ENCODE measurements at places on chromosomes 3 and 15.
A peak's percentile ranks its signal among the peaks of the same experiment; 100 is the strongest.

- no peak for DNase-seq
Measured at GRCh38 chr3:71425491-71426071, 157.9 kb downstream of the FOXP1 start.

- DNase-seq: no peak
Measured at GRCh38 chr3:69204315-69204957, 82.0 kb upstream of the LMOD3 start.

DNA sequence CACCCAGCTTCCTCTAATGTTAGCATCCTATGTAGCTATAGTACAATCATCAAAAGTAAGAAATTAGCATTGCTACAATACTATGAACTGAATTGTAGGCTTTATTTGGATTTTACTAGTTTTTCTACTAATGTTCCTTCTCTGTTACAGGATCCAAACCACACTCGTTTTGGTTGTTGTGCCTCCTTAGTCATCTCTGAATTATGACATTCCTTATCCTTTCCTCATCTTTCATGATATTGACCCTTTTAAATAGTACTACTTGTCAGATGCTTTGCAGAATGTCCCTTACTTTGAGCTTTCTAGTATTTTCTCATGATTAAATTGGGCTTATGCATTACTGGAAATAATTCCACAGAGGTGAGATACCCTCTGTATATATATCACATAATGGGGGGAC, 265.4 kb downstream of the VPS13C start:
- DNase-seq: no peak

DNA sequence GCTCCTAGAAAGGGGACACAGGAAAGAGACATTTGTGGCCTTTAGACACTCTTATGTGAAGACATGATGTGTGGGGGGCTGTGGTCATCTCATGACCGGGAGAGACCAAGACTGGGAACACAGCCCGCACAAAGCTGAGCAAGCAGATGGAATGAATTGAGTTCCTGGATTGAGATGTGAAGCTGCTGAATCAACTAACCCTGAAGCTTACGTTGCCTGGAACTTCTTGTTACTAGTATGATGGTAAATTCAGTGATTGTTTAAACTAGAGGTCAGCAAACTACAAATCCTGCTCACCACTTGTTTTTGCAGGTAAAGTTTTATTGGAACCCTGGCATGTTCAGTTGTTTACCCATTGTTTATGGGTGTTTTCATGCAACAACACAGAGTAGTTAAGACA, 83.4 kb upstream of the BHLHE40 start:
- no peak for DNase-seq

DNA sequence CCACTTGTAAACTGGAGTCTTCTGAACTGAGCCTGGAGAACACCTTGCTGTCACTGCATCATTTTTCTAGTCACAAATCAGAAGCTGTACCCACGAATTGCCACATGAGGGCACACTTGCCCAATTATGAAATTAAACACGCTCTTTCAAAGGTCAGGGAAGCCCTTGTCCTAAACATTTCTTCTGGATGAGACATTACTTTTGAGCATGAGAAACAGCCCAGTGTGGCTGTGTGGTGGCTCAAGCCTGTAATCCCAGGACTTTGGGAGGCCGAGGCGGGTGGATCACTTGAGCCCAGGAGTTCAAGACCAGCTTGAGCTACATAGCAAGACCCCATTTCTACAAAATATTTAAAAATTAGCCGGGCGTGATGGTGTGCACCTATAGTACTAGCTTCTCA, 27.5 kb upstream of the CFAP161 start:
- DNase-seq: peak; percentile 22

- no peak for DNase-seq
Measured at GRCh38 chr15:34714476-34715121, 40.2 kb downstream of the GJD2 start.

GRCh38 chr3:134212967-134213665, 37.5 kb downstream of the RYK start:
- DNase-seq: peak; percentile 75

DNA sequence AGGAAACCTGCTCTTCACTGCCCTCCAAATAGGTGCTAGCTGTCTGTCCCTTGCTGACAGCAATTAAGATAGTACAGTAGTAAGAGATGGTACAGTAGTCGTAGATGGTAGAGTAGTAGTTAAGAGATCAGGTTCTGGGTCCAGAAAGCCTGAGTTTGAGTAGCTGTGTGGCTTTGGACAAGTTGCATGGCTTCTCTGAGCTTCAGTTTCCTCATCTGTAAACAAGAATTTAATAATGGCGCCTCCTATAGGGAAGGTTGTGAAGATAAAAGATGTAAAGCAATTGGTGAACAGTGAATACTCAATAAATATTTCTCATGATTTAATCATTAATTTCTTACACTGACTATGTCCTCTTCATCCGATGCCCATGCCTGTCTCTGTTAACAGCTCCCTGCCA, 86.9 kb upstream of the BCL6 start:
- DNase-seq: no peak

DNA sequence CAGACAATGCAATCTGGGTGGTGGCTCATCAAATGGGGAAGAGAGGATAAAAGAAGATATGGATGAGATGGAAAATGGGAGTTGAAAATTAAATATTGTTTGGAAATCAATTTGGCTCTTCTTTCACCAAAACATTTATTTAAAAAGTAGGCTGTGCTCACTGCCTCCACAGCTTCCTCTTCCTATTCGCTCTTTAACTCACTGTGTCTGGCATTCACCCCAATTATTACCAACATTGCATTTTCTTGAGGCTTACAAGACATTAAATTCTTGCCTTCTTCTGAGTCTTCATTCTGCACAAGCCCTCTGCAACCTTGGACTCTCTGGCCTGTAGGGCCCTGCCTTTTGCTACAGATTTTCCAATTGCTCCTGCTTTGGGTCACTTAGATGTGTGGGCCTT, 52.9 kb upstream of the TSPAN3 start:
- DNase-seq: no peak

DNA sequence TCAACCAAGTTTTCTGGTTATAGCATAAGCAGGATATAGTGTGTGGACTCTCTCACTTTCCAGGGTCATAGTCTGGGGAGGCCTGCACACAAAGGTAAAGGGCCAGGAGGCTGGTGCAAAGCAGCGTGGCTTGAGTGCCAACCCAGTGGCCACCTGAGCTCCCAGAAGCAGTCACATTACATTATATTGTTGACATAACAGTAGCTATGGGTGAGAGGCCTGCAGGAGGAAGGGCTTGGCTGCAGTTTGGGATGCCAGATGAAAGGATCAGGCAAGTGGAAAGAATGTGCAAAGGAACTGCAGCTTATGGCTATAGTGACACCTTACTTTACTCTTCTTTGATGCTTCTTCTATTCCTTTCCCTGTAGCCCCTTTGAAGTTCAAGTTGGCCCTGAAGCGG, 96.5 kb downstream of the FLNB start:
- DNase-seq: no peak

GRCh38 chr15:41977757-41978383, 5.5 kb upstream of the EHD4 start:
- no peak for DNase-seq

DNA sequence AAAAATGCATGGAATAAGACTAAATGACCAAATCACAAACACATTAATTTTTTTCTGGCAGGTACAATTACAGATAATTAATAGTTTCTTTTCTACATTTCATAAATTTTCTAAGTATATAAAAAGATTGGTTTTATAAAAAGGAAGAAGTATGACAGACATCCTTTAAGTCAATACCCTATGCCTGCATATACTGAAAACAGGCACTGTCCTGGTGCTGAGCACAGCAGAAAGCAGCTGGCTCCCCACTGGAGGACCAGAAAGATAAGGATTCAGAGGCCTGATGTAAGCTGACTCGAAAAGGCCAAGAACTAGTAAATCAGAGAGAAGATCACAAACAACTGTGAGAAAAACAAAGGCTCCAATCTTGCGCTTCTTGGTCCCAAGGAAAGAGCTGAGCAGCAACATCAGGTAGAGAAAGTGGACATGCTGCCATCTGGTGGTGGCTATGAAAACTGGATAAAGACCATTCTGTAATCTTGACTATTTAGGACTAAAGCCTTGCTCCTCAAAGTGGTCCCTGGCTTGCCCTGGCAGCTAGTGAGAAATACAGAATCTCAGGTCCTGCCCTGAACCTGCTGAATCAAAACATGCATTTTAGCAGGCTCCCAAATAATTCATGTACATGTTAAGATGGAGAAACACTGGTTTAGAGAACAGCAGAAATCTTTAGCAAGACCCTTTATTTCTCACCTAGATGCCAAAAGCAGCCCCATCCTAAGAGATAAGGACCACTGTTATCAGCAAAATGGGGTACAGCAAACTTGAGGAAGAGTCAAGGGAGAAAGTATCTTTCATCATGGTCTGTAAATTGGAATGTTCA, 76.0 kb downstream of the TRANK1 start:
- peak; percentile 31 for DNase-seq

DNA sequence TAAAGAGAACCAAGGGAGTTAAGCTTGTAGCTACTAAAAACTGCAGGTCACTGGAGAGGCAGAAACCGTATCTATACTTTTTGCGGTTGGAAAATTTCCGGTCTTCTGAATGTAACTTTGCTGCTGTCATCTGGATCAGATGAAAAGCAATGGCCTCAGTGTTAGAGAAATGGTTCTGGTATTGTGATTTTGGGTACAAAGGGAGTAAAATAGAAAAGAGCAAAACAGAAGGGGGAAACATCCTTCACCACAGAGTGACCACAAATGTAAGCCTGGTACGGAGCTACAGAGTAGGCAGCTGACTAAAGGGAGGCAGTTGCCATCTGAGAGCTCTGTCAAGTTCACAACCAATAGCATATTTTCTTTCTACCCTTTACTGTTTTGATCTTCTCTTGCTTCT, 5.6 kb downstream of the CD96 start:
- DNase-seq: no peak

DNA sequence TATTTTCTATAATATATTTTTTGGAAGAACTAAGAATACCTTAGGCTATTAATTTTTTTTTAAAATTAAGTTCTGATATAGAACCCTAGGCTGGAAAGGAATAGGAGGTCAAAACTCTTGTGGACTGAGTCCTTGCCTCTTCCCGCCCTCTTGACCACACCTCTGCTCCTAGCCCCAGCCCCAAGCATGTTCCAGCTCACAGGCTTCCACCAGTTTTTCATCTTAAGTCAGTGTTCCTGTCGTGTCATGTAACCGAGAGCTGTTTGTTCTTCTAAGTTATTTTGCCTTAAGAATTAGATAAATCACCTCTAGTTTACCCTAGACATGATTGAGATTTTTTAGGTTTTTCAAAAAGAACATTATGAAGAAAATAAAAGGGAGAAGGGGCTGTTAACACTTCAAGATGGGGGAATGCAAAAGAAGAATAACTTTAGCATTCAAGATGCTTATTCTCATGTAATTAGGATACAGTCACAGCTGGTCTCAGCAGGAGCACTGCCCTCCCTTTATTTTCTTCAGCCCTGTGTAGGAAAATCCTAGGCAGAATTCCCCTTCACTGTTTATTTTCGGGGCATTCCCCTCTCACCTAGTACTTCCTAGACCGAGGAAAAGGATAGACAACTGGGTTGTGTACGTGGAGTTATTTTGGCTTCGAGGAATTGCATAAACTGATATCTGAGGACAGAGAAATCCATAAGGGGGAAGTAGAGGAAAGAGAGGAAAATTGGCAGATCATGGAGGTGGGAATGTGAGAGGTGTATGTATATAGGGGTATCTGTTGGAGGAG, 110.2 kb downstream of the CMSS1 start:
- DNase-seq: no peak

- peak; percentile 23 for DNase-seq
Measured at GRCh38 chr15:55742927-55743728, at the start of gene PRTG. TSS of gene PRTG (minus strand) at chr15:55743152. CDS start at chr15:55742931, 221 bp downstream.

DNA sequence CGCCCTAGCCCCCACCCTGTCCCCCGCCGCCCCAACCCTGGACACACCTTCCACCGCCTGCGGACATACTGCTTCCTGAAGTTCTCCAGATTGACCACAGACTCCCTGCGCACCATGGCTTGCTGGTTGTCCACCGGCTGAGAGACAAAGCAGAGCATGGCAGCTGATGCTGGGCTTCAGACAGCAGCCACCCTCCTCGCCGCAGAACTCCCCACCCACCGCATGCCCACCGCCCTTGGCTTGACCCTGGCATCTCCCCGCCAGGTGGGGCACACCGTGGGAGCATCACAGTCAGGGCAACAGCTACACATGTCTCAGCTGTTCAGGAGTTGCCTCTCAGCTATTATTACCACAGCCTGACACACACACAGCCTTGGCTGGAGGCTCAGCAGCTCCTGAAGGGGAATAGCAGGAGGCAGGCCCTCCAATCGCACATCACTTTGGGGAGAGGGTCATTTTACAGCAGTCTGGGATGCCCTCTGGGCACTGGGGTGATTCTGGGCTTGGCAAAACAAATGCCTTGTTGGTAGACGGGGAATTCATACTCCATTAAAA, 78.4 kb upstream of the HERC1 start:
- no peak for DNase-seq

DNA sequence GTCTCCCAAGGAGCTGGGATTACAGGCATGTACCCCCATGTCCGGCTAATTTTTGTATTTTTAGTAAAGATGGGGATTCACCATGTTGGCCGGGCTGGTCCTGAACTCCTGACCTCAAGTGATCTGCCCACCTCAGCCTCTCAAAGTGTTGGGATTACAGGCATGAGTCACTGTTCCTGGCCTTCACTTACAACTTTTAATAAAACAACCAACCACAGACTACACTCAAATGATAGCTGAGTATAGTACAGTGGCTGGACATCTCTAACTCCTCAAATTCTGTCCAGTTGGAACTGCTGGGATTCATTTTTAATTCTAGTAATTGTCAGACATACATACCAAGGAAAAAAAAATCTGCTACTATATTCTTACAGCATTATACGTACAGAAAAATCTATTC, 71.0 kb downstream of the PBRM1 start:
- no peak for DNase-seq

DNA sequence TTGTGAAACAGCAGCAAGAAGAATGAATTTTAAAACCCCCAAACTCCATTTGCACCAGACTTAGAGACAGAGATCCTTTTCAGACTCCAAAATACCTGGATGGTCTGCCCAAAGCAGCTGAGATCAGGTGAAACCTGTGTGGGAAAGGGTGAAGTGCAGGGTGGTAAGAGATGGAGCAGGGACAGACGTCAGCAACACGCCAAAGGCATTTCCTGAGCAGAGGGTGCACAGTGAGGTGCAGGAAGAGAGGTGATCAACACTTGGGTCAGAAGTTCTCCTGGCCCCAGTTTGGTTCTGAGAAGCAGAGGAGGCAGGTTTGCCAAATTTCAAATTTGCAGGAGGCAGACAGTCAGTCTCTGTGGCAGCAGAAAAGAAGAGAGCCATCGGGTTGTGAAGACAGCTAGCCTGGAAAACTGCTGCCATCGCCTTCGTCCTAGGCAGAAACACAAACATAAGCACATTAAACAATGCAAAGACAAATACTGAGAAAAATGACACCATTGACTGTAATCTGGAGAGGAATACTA, 9.8 kb downstream of the CCR4 start:
- no peak for DNase-seq

GRCh38 chr3:9077029-9077428, 113.8 kb upstream of the RAD18 start:
- DNase-seq: no peak

DNA sequence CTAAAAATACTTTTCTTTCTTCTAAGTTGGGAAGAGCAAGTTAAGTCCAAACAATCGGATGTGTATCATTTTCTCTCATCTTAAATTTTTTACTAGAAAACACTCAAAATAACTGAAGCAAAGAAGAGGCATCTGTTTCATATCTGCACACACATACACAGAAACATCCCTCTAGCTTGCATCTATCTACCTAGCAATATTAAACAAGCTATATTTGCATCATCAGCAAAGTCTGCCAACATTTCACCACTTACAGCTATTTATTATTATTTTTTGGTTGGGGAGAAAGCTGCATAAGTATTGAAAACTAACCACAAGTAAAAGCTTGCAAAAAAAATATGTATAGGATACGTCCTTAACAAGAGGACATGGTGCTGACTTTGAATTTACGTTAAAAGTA, 1.9 kb downstream of the GOLIM4 start:
- no peak for DNase-seq

Data from NCI-H146 (cell line).